ENCODE measurements at places on chromosomes 5 and 9. TPM values are rescaled to one million over a fixed set of nuclear protein-coding genes. Genes with fewer than 3 reads are reported as not detected.

Gene BTNL8
- total RNA-seq = not detected

Gene MEIKIN
- total RNA-seq = not detected

- DNase-seq = no peak
These were observed 50.4 kb downstream of the RUSC2 start for GRCh38 chr9:35540315-35540714.

- no peak for DNase-seq
These were observed 12.0 kb downstream of the SAXO1 start for GRCh38 chr9:19020886-19021455.

GRCh38 chr5:152472083-152472482, 67.0 kb upstream of the NMUR2 start:
- DNase-seq = no peak

Data from upper lobe of left lung (tissue), 6 donors.